ENCODE measurements at places on chromosomes 1 and 21.

DNA sequence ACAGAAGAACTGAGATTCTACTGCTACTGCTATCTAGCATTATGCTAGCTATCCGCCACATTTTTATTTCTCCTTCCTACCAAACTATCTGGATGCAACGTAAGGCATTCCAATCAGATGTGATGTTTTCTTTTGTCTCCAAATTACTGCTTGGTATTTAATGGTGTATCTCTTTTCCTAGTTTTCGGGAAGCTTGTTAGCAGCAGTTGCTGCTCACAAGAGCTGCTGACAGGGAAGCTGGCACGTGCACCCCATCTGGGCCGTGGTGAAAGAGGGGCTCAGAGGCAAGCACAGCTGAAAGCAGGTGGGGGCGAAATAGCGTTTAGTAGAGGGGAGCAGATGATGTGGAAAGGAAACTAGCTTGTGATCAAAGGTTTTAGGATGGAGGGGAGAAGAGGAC, 57.3 kb downstream of the JAK1 start:
- no peak for DNase-seq

DNA sequence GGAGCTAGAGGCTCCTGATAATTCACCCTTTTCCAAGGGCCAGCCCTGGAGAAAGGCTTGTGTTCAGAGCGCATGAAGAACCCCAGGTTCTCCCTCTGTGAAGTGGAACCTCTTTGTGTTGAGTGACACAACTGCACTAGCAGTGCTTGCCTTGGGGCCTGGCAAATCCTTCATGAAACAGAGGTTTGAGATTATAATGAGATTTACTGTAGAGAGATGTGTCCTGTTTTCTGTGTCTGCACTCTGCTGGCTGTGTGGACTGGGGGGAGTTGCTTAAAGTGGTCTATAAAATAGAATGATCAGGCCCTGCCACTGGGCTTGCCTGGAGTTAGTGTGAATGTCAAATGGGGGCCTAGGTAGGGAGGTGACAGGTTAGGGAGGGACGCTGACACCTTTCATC, 11.5 kb upstream of the TNFRSF1B start:
- no peak for DNase-seq

- no peak for DNase-seq
Observed at GRCh38 chr1:96641282-96641681, 80.3 kb upstream of the PTBP2 start.

DNA sequence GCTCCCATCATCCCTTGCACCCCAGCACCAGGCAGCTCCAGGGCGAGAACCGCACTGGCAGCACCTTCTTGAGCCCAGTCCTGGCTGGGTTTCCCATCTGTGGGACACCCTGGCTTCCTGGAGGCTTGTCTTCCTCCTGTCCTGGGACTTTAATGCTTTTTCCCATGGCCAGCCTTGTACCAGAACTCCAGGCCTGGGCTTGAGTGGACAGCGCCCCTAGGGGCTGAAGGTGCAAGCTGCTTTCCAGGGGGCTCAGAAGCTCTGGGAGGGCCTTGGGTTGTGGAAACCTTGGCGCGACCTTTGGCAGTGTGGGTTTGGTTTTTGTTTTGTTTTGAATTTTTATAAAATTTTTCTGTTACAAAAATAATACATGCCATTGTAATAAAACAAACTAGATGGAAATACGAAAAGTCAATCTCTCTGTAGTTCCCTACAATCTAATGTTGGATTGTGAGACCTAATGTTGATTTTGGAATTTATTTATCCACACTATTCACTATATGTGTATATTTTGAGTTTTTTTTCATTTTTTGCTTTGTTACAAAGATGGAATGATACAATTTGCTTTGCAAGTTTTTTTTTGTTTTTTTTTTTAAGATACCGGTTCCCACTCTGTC, 33.8 kb upstream of the RPL11 start:
- peak; percentile 52 for DNase-seq

DNA sequence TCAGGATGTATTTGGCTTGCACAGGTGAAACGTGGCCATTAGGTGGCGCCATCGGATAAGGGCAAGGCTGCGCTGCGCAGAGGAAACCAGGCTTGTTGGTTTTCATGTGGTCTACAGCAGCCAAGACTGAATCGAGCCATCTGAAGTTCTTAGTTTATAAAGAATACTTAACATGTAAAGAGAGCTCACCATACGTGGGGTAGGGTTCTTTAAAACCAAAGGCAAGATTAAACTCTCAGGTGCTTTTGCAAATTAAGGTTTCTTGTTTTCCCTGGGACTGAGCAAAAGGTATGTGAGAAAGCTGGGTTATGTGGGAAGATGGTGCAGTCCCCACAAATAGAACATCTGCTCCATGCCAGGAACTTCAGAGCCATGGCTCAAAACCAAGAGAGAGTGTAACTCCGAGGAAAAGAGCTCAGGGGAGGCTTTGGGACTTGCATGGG, 9.3 kb downstream of the MASP2 start:
- peak; percentile 86 for DNase-seq

GRCh38 chr1:62995173-62995572, 211.2 kb downstream of the ATG4C start:
- no peak for DNase-seq

DNA sequence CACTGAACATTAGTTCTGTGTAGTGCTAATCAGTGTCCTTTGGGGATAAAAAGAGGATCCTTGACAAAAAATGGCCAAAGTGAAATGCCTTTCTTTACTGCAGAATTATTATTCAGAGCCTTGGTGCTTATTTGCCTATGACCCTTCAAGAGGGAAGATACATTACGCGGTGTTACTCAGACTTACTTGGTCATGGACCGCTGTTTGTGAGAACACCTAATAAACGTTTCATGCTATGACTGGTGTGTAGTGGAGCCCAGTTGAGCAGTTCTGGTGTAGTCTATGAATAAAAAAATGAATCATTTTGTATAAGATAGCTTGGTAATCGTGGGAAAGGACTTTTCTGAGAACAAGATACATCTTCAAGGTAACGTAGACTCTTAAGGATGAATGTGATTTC, 8.3 kb downstream of the NFYC start:
- no peak for DNase-seq

DNA sequence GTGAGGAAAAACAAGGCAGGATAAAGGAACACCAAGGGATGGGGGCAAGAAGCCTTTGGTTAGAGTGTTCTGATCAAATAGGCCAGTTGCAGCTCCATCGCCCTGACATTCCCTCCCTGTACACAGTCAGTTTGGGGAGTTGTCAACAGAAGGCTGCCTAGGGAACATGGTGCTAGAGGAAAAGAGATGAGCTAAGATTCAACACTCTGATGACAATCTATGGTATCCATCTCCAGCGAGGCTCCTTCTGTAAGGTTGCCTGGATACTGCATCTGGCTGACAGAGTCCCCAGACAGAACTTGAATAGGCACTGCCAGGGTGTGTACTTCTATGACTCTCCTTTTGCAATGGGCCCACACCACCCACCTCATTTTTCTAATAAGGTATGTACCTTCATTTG, 11.2 kb upstream of the SLAMF9 start:
- DNase-seq: no peak

DNA sequence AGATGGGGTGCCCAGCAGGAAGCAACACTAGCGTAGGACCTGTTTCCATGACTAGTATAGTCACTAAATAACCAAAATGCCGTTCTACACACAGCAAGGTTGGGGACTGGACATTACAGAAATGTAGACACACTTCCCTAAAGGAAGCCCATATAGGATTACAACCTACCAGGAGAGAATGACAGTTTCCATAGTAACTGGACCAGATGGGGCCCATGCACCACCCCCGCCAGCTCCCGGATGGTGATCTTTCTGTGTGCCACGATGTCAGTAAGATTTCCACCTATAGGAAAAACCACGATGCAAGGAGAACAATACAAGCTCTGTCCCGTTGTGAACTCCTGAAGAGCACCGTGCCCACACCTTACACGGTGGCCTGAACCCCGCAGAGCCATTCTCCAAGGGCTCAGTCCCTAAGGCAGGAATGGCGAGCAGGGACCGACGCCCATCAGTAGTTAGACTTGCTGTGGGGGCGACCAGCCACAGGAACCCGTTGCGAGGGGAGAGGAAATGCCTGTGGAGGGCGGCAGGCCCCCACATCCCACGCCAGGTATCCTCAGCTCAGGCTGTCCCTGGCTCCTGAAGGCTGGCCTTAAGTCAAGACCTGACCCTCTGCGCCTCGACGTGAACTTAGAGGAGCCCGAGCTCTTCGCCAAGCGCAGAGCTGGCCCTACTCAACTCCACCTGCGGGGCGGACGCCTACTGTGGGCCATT, 13.6 kb upstream of the CEP85 start:
- DNase-seq: no peak

DNA sequence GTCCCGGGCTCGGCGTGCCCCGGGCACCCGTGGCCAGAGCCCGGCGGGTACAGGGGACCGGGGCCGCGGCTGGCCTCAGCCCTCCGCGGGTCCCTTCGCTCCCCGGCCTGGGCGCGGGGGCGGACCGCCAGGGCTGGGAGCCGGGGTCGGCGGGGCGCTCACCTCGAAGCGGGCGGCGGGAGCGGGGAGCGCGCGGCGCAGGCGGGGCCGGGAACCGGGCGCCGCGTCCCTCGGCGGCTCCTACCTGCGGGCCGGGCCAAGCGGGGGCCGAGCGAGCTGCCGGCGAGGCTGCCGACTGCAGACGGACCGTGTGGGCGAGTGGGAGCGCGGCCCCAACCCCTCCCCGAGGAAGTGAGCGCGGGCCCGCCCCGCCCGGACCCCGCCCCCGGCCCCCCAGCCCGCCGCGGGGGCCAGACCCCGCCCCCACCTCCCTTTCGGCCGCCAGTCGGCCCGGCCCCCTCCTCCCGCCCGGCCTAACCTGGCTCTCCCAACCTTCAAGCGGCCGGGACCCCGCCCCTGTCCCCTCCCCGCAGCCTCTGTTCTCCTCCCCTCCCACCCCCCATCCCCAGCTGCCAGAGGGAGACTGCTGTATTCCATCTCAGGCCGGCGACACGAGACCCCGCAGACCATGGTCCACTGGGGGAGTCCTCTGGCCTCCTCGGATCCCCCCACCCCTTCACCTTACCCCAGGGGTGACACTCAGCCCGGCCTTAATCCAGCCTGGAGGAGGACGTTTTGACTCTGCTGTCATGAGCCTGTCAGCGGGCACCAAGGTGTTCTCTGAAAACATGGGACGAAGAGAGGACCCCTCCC, at the start of gene FHL3:
Gene FHL3 (minus strand): TSS at position 320 of the 813 bp plus-strand sequence. CDS start 6,102 bp downstream, outside the sequence.
- no peak for DNase-seq

- DNase-seq: no peak
Observed at GRCh38 chr1:55716151-55716550, 501.0 kb upstream of the USP24 start.

DNA sequence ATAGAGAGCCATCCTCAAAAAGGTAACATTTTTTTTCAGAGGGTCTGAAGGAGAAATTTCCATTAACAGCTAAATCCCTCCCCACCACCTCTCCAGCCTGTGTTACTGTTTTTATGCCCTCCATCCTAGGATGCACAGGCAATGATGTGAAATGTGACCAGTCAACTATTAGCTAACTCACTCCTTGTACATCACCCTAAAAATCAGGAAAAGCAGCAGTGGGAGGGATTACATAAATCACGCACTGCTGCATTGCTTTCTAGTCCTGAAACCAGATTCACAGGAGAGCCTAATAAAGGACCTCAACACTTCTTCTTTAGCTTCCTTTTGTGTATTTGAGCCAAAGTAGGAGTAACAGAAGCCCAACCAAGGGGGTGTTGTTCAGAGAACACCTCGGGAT, 66.3 kb downstream of the LMO4 start:
- DNase-seq: no peak

GRCh38 chr1:12404918-12405317, 175.1 kb downstream of the VPS13D start:
- DNase-seq: no peak

DNA sequence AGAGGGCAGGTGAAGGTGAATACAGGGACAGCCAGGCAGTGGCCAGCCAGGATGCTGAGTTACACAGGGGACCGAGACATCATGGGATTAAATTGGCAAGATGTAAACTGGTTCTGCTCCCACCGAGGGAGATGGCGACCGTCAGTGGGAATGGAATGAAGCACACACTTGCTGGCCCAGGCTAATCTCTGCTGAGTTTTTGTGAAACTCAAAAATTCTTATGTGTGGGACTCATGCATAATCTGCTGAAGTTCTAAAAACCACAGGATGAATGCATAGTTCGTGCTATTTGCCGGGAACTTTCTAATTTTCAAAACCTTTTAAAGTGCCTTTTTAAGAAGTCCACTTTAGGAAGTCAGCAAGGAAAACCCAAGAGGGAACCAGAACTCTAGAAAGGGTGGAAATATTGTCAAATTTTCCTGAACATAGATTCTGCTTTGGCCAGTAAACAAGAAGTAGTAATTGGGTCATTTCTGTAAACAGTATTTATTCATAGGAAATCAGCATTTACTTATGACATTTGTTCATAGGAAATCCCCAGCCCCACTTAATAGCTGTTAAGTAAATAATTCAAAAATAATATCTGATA, 85.4 kb upstream of the ROR1 start:
- DNase-seq: no peak

DNA sequence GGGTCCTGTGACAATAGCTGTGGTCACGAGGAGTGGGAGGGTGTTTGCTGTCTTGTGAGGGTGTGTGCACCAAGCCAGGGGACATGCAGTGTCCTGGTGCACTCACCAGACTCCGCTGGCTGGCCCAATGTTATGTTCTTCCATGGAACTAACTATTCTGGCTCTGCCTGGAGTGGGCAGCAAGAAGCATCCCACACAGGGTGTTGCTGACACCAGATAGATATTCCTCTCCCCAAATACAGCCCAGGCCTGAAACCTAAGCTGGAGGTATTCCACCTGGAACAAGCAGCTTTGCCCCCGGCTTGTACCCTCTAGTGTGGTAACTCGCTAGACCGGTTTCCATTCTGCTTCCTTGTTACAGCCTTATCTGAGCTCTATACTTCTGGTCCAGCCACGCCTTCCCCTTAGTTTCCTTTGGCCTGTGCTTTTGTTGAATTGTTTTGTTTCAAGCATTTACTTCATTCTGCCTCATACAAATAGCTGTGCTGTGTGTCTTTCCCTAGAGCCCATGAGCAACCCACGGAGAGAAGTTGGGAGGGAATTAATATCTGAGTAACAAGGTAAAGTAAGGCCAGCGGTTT, 14.7 kb upstream of the LY9 start:
- DNase-seq: no peak

GRCh38 chr21:28769683-28770082, 223.0 kb downstream of the LTN1 start:
- no peak for DNase-seq

DNA sequence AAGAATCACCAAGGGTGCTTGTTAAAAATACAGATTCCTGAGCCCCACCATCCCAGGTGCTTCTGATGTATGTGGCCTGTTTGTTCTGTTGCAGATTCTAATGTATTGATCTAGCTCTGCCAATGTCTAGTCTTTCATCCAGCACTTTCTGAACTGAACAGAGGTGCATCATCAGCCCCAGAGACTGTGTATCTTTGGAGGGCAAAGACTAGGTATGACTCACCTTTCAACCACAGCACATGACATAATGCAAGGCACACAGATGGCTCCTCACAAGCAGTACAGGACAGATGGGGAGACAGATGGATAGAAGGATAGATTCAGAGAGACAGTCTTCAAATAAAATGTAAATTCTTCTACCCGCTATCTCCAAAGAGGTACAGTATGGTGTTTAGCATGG, 32.3 kb downstream of the CD58 start:
- no peak for DNase-seq

GRCh38 chr1:211574705-211575104, 4.3 kb downstream of the SLC30A1 start:
- no peak for DNase-seq
